ENCODE measurements at places on chromosomes 5 and 9. TPM values are rescaled to one million over a fixed set of nuclear protein-coding genes. Genes with fewer than 3 reads are reported as not detected.

Gene ELAVL2
- total RNA-seq = not detected

- DNase-seq = no peak
Observed at GRCh38 chr5:171321447-171321846, 12.4 kb downstream of the TLX3 start.

DNA sequence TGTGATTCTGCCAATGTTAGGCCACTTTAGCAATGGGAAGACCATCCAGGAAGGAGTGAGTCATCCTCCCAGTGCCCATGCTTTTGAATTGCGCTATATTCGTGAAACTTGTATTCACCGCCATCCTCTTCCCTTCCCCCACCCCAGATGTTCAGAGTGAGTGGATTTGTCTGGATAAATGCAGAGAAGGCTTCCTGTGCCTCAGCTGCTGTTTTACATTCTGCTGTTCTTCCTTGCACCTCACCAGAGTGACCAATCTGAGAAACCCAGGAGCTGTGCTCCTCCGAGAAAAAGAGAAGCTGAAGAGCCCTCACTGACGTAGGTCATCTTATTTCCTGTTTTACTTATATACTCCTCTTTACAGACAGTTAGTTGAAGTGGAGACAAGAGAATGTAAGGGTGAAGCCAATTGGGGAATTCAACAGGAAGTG is 24.6 kb upstream of the SVEP1 start:
- DNase-seq = no peak

DNA sequence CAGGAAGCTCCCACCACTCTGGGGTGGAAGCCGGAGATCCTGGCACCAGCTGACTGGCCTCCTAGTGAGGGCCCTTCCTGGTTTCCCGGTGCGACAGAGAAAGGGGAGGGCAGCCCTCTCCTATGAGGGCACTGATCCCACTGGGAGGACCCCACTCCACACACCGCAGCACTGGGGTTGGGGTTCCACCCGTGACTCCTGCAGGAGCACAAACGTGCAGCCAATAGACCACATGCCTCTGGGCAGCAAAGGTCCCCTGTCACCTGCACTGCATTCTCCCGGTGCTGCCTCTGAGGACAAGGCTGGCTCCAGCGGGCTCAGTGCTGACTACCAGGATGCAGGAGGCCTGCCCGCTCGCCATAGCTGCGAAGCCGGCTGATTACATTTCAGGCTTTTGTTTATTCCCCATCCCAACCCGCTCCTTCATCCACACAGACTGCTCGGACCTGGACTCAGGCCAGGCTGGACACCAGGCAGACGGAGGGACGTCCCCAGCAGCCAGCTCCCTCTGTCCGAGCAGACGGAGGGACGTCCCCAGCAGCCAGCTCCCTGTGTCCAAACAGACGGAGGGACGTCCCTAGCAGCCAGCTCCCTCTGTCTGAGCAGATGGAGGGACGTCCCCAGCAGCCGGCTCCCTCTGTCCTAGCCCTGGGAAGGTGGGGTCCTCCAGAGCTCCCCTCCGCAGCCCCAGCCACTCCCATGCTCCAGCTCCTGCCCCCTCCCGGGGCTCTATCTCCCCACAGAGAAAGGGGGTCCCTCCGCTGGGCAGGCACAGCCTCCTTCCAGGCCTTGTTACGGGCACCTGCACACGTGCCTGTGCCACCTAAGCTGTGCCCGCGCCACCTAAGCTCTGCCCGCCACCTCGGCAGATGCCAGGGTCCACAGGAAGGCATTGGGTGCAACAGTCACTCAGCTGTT is 8.8 kb upstream of the CEP72 start:
- DNase-seq = no peak

GRCh38 chr5:148623741-148624140 is 30.6 kb downstream of the HTR4 start:
- DNase-seq = no peak

Measured in lower lobe of right lung (tissue), 2 donors.